Bone marrow (tissue), 2 donors: ENCODE measurements at places on chromosomes 3 and 15.

DNA sequence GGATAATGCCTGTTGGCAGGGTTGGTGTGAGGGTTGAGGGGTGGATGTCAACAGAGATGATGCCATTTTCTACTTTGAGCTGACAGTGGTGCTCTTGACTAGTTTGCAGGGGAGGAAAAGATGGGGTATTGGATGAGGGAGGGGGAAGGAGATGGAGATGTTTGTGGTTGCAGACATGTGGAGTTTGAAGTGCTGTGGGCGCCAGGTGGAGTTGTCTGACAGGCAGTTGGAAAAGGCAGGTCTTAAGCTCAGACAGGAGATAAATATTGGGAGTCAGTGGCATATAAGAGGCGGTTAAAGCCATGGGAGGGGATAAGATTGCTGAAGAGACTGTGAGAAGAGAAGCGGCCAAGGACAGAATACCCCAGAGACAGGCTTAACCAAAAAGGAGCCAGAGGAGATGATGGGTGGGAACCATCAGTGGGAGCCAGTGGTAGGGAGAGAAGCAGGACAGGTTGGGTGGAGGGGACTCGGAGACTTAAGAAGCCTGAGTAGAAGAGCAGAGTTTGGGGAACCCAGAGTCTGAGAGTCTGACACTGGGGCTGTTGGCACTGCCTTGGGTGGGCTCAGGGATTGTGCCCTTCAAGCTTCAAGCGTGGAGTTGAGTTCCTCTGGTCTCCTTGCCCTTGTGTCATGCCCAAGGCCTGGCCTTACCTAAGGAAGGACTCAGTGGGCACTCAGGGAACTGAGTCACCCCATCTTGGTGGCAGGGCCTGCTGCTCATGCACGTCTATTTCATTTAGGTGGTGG, 13.9 kb downstream of the COPG1 start:
- DNase-seq = no peak

GRCh38 chr3:2595486-2595885, 496.8 kb downstream of the CNTN4 start:
- DNase-seq = no peak

DNA sequence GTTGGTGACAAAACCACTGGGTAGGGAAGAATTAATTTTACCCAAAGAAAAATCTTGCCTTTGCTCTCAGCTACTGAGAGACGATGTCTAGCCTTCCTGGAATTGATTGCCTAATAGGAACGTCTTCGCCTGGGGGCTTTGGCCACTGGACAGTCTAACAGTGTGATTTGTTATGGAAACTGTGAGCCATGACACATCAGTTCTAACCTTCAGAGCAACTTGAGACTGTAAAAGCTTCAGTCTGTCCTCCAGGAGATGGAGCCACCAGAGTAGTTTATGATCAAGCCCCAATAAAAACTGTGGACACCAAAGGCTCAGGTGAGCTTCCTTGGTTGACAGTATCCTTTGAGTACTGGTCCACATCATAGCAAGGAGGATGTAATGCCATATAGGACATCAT, 235.8 kb upstream of the TMCO5A start:
- DNase-seq = no peak

DNA sequence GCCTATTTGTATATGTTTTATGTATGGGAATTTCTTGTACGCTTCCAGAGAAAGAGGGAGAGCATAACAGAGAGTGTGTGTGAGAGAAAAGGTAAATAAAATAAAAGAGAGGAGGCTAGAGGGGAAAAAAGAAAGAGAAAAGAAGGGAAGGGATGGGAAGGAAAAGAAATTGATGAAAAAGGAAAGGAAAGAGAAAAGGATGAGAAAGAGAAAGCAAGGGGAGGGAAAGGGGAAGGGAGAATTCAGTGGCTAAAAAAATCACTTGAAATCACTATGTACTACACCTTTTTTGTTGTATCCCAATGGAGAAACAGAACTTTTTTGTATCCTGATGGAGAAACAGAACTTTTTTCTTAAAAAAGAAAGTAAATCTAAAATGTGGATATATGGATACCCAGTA, 165.5 kb upstream of the MBNL1 start:
- no peak for DNase-seq

DNA sequence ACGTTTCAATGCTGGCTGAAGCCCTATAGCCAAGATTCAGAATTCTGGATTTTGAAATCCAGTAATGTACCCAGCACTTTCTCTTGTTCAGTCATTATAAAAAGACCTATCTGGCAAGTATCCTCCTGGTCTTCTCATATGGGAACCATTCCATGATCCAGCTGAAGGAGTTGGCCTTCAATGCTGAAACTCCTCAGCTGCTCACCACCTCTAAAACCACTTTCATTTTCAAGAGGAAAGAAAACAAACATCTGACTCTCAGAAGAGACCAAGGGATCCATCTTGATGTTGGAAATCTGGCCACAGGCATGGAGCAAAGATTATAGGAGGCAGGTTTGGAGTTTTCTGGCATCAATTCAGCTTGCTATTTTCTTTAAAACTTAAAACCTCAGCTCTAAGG, 235.4 kb downstream of the FMN1 start:
- no peak for DNase-seq

- no peak for DNase-seq
Observed at GRCh38 chr15:92707880-92708551, 52.4 kb upstream of the FAM174B start.

DNA sequence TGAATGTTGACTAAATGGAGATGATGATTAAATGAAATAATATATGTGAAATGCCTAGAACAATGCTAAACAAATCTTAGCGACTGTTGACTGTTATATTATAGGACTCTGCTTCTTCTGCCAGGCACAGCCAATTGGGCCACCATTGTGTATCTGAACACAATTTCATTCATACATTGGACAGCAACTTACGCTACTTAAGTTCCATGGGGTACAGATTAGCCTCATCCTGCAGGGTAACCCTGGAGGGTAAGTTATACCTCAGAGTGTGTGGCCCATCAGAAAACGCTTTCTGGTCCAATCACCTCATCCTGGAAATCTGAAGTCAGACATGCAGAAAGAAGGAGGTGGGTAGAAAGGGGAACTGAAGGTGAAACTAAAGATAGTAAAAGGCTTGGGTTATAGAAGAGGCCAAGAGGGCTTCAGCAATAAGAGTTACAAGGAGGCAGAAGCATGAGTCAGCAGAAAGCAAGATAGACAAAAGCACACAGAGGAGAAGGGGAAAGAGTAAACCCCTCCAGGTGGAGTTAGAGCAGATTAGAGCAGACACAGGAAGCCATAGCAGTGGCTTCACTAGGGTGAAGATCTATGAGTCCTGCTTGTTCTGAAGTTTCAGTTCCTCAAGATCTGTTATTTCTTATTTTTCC, 119.3 kb upstream of the SLC24A5 start:
- DNase-seq = no peak

GRCh38 chr15:81111510-81112470, 22.3 kb upstream of the CFAP161 start:
- DNase-seq = no peak

DNA sequence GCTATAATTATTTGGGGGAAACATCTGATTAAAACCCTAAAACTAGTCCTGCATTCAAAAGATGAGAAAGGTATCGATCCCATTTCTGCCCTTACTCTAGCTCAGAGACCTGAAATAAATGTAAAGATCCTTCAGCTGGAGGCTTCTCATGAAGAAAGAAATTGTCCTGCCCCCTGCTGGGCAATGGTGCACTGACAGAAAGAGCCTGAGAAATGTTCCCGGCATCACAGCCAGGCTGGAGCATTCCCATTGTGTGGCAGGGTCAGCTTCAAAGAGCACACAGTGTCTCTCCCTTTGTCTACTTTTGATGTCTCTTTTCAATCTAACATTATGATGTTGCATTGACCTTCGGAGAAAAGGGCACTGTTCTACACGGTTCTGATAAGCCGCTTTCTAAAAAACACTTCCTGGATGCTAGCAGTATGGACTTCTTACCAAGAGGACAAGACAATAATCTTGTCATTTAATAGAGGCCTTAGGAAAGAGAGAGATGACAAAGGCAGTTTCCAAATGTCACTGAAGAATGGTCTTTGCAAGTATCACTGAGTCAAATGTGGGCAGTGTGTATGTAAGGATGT, 287.5 kb downstream of the MAGI1 start:
- no peak for DNase-seq

DNA sequence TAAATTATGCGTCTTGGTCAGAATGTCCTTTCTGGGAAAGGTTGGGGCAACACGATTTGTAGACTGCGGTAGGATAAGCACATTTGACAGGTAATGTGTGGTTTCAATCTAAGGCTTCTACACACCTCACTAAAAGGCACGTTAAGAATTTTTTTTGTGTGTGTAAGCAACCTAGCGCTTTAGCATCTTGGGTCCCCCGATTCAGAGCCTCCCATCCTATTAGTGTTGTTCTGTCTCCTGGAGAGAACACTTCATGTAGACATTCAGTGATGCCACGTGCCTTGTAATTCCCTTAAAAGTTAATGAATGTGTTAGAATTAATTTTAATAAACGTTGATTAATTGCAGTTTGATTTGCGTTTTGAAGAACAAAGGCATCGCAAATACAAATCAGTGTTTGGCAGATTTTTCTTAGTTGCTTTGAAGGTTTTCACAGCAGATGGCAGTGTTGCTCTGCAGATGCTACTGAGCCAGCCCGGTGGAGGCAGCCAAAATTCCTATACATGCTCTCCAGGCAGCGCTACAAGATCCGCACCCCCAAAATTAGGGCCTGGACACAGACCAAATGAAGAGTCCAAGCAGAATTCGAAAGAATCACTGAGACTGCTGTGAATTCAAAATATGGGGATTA, 63.5 kb downstream of the OTOL1 start:
- peak; percentile 12 for DNase-seq

DNA sequence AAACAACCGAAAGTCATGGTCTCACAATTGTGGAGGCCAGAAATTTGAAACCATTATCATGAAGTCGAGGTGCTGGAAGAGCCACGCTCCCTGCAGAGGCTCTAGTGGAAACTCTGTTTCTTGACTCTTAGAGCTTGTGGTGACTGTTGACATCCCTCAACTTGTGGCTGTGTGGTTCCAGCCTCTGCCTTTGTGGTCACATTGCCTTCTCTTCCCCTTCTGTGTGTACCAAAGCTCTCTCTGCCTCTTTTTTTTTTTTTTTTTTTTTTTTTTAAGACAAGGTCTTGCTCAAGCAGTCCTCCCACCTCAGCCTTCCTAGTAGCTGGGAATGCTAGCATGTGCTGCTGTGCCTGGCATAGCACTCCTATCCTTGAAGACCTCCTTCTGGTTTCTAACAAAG, 48.7 kb upstream of the CRTC3 start:
- DNase-seq = no peak

DNA sequence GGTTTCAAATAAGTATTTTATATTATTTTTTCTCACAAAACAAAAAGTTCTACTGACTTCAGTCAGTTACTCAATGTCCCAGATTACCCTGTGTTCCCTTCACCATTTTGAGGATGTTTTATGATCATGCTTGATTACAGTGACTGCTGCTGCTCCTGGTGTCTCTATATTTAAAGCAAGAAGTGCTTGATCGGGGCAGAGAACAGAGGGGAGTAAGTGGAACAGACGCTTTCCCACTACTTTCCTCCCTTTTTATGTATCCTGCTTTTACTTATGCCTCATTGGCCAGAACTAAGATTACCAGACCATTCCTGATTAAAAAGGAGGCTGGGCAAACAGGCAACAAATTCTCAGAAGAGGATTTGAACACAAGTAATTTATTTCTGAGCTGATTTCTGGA, 612.1 kb downstream of the VGLL3 start:
- DNase-seq = no peak

DNA sequence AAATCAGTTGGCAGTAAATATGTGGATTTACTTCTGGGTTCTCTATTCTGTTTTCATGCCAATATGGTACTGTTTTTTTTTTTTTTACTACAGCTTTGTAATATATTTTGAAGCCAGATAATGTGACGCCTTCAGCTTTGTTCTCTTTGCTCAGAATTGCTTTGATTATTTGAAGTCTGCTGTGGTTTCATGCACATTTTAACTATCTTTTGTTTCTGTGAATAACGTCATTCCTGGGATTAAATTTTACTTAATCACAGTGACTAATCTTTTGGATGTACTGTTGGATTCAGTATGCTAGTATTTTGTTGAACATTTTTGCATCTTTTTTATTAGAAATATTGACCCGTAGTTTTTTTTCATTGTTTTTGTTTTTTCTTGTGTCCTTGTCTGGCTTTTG, 576.5 kb downstream of the ZNF385D start:
- no peak for DNase-seq

DNA sequence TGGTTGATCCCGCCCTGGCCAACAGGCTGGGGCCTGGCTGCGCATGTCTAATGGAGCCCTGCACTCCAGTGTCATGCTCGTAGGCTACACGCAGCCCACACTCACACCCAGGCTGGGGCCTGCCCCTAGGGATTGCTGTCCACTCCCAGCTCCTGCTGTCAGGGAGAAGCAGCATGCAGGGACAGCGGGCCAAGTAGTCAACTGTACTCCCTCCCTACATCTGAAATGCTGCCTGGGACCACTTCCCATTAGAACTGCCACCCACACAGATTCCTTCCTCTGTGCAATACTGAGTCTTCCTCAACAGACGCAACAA, 16.1 kb downstream of the ALS2CL start:
- DNase-seq = no peak

DNA sequence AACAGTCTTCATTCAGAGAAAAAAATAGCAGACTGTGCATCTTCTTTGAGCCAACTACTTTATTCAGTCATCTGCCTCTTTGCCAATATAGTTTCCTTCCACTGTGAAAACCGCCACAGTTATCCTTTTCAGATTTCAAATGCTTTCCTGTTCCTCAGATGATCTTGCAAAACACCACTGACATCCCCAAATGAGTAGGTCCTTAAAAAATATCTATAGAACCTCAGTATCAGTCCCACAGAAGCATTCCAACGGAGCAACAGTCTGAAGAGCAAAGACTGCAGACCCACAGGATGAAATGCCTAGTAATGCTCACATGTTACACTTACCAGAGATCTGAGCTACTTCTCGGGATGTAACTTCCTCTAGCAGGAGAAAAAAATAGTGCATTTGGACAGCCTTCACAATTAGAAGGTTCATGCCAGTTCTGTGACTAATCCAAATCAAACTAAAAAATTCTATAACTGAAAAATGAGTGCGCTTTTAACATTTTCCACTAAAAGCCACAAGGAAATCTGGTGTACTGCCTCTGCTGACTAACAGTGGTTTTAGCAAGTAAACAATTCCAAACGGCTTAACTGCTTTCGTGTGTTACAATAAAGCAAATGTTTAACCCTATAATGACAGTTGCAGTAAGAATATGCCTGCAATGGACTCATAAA, at the start of gene ANKRD28:
ANKRD28 (minus strand) TSS at position 338 of the 662 bp plus-strand sequence. CDS start 1,458 bp downstream, outside the sequence.
- peak; percentile 18 for DNase-seq

- DNase-seq = no peak
Observed at GRCh38 chr15:95875121-95875643, 455.3 kb upstream of the NR2F2 start.

DNA sequence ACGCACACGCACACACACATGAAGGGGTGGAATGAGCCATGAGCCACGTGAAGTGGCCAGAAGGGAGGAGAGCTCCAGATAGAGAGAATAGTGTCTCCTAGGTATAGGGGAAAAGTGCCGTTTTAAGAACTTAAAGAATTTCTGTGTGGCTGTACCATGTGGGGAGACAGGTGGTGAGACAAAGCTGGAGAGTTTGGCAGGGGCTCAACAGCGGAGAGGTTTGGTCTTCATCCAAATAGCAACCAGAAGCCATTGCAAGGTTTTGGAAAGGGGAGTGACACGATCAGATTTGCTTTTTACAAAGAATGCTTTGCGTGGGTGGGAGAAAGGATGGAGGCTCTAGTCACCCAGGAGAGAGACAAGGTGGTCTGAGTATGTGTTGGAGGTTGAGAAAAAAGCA, 146.0 kb downstream of the IL20RB start:
- no peak for DNase-seq

GRCh38 chr3:25727316-25727715, 55.9 kb downstream of the NGLY1 start:
- DNase-seq = no peak
